ENCODE measurements at places on chromosomes 6 and 20. TPM values are rescaled to one million over a fixed set of nuclear protein-coding genes. Genes with fewer than 3 reads are reported as not detected.

DNA sequence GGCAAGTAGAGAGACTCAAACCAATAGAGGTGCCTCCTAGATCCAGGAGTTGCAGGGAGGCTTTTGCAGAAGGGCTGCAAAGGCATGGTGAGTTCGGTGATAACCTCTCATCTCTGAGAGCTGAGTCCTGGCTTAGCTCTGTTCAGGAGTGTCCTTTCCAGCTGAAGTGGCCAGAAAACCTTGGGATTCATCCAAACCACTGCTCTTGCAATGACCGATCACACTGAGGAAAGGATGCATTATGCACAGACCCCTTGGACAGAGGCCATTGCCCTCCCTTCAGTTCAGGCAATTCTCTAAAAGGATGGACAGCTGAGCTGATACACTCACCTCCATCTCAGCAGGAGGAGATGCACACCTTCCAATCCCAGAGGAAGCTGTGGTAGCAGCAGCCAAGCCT is 158.8 kb upstream of the ENPP5 start:
- no peak overlapping the region for H3K27ac ChIP-seq
- H3K36me3 ChIP-seq, result no peaks in the 10 kb centered on the region
- peaks cover 18% of the 10 kb centered on the region for H3K27me3 ChIP-seq
- no peaks in the 10 kb centered on the region for H3K4me1 ChIP-seq
- DNase-seq, result no peak
- H3K4me3 ChIP-seq, result no peak overlapping the region

DNA sequence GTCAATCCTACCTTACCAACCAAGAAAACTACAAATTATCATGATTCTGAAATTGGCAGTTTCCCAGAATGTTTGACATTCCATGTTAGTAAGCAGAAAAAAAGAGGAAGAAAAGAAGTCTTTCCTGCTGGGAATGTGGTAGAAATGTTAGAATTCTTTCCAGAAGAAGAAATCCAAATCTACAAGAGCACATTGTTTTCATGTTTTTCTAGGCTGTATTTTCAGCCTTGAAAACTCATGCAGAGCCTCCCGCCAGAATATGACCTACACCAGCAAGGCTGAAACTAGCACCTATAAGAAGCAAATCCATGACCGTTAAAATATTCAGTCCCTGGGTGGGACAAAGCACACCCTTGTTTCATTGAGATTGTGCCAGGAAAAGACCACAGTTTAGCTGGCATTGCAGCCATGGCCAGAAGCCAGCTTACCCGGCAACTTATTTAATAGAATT is 259.4 kb downstream of the GJA1 start:
- DNase-seq, result no peak
- H3K4me1 ChIP-seq, result peaks cover 5% of the 10 kb centered on the region
- H3K27me3 ChIP-seq, result no peaks in the 10 kb centered on the region
- no peak overlapping the region for H3K4me3 ChIP-seq
- no peak overlapping the region for H3K27ac ChIP-seq

GRCh38 chr6:106112433-106112832 is 26.3 kb downstream of the PRDM1 start:
- H3K4me3 ChIP-seq, result no peak overlapping the region

DNA sequence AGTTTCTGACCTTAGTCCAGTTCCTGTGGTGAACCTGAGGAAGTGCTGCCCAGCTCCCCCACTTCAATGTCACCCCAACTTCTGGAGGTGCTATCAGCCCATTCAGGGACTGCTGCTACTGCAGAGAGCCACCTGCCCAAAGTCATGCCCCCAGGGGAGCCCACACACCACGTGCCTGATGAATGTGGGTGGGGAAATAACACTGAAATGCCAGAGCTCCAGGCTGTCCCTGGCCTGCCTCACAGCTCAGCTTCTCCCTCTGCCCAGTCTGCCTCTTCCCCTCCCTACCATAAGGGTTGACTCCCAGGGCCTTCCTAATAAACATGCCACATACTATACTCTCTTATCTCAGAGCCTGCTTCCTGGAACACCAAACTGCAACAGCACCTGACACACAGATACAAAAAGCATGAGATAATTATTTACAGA is 276.4 kb upstream of the MOCS1 start:
- peaks cover 18% of the 10 kb centered on the region for H3K27me3 ChIP-seq
- no peak for DNase-seq
- H3K36me3 ChIP-seq, result no peaks in the 10 kb centered on the region

DNA sequence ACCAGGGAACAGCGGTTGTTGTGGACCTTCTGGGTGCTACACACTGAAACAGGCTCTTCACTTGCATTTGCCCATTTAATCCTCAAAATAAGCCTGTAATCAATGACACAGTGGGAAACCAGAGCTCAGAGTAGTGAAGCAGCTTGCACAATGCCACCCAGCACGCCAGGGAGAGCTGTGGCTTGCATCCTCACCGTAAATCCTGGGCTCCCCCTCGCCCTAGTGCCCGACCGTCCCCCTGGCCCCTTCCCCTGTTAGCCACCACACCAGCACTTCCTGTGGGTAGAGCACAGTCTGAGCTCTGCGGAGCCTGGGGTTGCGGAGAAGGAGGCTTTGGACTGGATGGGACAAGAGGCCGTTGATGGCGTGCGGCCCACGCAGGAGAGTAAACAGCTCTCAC is 14.5 kb downstream of the VSTM2L start:
- peaks cover 25% of the 10 kb centered on the region for H3K4me1 ChIP-seq
- H3K4me3 ChIP-seq, result no peak overlapping the region
- H3K36me3 ChIP-seq, result no peaks in the 10 kb centered on the region
- no peak for DNase-seq

- peaks cover 6% of the 10 kb centered on the region for H3K36me3 ChIP-seq
- no peak overlapping the region for H3K4me3 ChIP-seq
- no peaks in the 10 kb centered on the region for H3K27me3 ChIP-seq
- DNase-seq, result no peak
These were observed 163.8 kb upstream of the TAB2 start for GRCh38 chr6:149153693-149154092.

DNA sequence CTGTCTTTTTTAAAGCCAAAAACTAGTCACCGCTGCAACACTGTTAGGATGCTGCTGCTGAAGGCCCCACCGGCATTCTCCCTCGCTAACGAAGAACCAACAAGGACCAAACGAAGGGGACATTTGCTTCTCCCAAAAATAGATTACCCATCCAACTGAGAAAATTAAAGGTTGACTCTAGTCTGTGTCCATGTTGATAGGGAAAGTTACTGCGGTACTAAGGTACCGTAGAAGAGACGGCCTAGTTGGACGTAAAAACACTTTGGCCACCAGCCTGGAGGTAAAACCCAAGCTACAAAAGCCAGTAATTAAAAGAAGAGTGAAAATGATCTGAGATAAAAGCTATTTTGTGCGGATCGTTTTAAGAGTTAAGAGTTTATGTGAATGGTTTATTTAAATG is 11.8 kb upstream of the FOXF2 start:
- DNase-seq, result no peak
- H3K27me3 ChIP-seq, result peaks cover 74% of the 10 kb centered on the region
- H3K4me1 ChIP-seq, result peaks cover 31% of the 10 kb centered on the region
- H3K36me3 ChIP-seq, result no peaks in the 10 kb centered on the region

Gene SLC22A7
- total RNA-seq, result not detected

DNA sequence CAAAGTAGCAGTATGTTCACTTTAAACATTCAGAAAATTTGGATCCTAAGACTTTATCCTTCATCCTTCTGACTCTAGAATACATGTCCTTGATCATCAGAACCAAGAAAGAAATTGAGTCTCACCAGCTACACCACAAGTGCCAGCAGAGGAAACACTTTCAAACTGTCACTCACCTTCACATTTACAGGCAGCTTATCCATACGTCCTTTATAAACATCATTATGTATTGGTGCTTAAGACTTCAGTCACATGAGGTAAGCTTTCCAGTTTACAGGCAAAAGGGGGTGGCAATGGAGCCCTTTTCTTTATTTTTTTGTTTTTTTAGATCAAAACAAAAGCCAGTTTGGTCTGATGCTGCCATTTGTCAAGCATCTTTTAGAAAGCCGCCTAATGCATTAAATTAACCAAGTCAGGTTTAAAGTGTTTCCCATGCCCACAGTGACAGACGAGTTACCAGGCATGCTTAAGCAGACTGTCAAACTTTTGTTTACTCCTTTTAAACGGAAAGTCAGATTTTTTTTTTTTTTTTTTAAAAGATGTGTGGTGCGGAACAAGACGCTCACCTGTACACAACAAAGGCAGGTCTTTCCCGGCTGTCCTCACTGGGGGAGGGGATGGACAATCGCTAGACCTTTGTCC is 952 bp upstream of the BRPF3 start:
- no peaks in the 10 kb centered on the region for H3K27me3 ChIP-seq
- peaks cover 30% of the 10 kb centered on the region for H3K4me1 ChIP-seq
- peak overlapping the region; percentile 67 for H3K27ac ChIP-seq
- no peak for DNase-seq
- peak overlapping the region; percentile 71 for H3K4me3 ChIP-seq
- H3K36me3 ChIP-seq, result peaks cover 3% of the 10 kb centered on the region

- H3K4me1 ChIP-seq, result peaks cover 21% of the 10 kb centered on the region
- no peaks in the 10 kb centered on the region for H3K27me3 ChIP-seq
- DNase-seq, result no peak
- H3K4me3 ChIP-seq, result no peak overlapping the region
- H3K27ac ChIP-seq, result peak overlapping the region; percentile 17
These were observed 46.5 kb downstream of the SESN1 start for GRCh38 chr6:109048176-109048575.

- no peak overlapping the region for H3K27ac ChIP-seq
- H3K36me3 ChIP-seq, result no peaks in the 10 kb centered on the region
- peaks cover 9% of the 10 kb centered on the region for H3K4me1 ChIP-seq
- DNase-seq, result no peak
These were observed 17.2 kb downstream of the SH3BGRL2 start for GRCh38 chr6:79648328-79648727.

- H3K4me3 ChIP-seq, result peak overlapping the region; percentile 46
- no peak for DNase-seq
- H3K4me1 ChIP-seq, result peaks cover 4% of the 10 kb centered on the region
- no peak overlapping the region for H3K27ac ChIP-seq
These were observed 296.2 kb downstream of the RIMS1 start for GRCh38 chr6:72182337-72183246.

Data from activated naive CD4-positive, alpha-beta T cell treated with anti-CD3 and anti-CD28 coated beads for 36 hours (primary cell).